ENCODE measurements at places on chromosomes 1 and 21.

DNA sequence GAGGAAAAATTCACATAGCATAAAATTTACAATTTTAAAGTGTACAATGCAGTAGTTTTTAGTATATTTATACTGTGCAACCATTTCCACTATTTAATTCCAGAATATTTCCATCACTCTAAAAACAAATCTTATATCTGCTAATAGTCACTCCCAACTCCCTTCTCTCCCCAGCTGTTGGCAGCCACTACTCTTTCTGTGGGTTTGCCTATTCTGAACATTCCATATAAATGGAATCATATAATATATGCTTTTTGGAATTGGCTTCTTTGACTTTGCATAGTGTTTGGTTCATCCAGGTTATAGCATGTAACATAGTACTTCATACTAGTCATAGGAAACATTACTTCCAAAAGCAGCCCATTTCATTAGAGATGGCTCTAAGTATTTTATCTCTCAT lies 25.0 kb upstream of the TMEM39B start:
- DNase-seq = no peak

- no peak for DNase-seq
Measured at GRCh38 chr21:45452696-45453307, 47.8 kb downstream of the COL18A1 start.

DNA sequence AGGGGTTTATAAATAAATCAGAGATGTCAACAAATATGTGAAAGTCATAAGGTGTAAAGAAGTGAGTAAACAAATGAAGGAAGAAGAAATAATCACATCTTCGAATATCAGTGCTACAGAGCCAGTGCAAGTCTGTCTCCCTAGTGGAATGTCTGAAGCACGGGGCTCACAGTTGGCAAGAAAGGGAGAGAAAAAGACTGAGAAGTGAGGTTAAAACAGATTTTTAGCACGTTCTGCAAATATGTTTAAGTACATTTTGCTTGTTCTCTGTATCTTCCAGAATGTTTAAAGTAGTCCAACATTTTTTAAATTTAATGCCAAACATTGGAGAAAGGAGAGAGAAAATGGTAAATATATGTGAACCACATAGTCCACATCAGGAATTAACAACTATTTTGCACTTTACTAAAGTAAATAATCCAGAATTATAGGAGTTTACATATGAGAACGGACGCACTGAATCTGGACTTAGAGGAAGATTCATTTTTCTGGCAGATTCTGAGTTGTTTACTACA lies 682.4 kb downstream of the LTN1 start:
- no peak for DNase-seq

DNA sequence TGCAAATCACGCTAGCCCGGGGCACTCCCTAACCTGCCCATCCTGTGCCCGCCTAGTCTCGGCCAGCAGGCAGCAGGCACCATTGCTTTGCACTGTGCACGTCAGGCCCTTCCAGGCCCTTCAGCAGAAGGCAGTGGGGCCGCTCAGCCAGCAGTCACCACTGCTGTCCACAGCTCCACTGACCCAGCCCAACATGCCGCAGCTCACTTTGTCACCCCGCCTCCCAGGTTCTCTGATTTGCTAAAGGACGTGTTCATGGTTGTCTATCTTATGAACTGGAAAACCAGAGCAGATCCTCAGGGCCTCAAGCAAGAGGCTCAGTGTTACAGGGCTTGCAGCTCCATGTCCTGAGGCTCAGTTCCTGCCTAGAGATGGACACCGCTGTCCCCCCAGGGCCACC lies 14.2 kb upstream of the SPOCD1 start:
- DNase-seq = no peak

DNA sequence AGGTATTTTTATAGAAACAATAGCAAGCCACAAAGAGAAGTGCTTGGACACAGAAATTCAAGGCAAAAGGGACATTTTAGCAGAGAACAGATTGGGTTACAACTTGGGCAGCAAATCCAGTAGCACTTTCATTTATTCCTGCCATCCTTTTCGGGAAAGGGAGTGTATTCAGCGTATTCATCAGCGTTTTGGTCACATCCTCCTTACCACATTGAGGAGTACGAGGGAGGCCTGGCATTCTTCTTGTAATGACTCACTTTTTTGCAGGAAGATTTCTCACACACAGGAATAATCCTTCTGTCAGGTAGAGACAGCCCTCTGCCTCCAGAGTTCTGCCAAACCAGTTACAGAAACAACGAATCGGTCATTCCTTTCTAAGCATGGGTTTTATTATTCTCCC lies 18.1 kb upstream of the FAM78B start:
- DNase-seq = no peak

- DNase-seq = no peak
Measured at GRCh38 chr1:43274125-43274803, 4.5 kb downstream of the TMEM125 start.

GRCh38 chr1:205186191-205186590 lies 25.3 kb downstream of the DSTYK start:
- DNase-seq = no peak

DNA sequence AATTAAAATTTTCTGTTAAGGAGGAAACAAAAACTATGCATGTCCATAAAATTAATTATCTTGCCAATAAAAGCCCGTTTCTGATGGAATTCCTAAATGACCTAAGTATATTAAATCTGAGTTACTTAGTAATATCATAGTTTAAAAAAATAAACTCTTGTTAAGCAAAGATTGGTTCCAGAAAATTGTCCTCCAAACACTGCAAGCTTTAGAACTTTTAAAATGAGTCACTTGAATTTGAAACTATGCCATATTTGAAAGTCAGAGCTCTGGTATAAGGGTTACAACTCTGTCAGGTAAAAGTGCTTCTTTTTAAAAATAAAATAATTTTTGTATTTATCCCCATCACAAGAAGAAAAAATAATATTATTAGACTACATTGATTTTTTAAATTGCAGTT lies 409.5 kb downstream of the PLPP3 start:
- DNase-seq = no peak

- no peak for DNase-seq
Measured at GRCh38 chr1:235329139-235329902, 951 bp downstream of the GGPS1 start.

- no peak for DNase-seq
Measured at GRCh38 chr1:191818198-191818597, 340.1 kb upstream of the RGS18 start.

GRCh38 chr21:34133802-34134201 lies 60.4 kb downstream of the MRPS6 start:
- no peak for DNase-seq

GRCh38 chr1:229254910-229255541 lies 15.9 kb upstream of the RAB4A start:
- peak; percentile 76 for DNase-seq

DNA sequence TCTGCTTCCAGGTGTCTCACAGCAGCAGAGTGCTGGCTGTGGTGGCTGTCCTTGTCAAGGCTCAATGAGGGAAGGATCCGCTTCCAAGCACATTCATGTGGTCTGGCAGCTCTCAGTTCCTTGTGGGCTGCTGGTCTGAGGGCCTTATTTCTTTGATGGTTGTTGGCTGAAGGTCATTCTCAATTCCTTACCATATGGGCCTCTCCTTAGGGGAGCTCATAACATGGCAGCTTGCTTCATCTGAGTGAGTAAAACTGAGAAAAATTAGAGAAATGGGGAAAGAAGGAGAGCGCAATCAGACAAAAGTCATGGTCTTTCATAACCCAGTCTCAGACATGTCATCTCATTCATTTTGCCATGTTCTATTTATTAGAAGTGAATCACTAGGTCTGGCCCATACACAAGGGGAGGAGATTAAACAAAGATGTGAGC lies 81.7 kb upstream of the TSPAN2 start:
- DNase-seq = no peak

All from T47D (cell line).